ENCODE measurements at places on chromosomes 13 and 19. TPM values are rescaled to one million over a fixed set of nuclear protein-coding genes. Genes with fewer than 3 reads are reported as not detected.

The TNFRSF19 gene
- not detected for total RNA-seq

The CYP4F12 gene
- total RNA-seq = not detected

GRCh38 chr13:96540670-96541069, 450.8 kb downstream of the HS6ST3 start:
- no peak for DNase-seq

GRCh38 chr13:86864376-86864775, 806.8 kb upstream of the SLITRK5 start:
- no peak for DNase-seq
